ENCODE measurements at places on chromosomes 7 and 10.
A peak's percentile ranks its signal among the peaks of the same experiment; 100 is the strongest.

GRCh38 chr10:14751014-14751896 is 23.4 kb downstream of the FAM107B start:
- peak; percentile 27 for DNase-seq

DNA sequence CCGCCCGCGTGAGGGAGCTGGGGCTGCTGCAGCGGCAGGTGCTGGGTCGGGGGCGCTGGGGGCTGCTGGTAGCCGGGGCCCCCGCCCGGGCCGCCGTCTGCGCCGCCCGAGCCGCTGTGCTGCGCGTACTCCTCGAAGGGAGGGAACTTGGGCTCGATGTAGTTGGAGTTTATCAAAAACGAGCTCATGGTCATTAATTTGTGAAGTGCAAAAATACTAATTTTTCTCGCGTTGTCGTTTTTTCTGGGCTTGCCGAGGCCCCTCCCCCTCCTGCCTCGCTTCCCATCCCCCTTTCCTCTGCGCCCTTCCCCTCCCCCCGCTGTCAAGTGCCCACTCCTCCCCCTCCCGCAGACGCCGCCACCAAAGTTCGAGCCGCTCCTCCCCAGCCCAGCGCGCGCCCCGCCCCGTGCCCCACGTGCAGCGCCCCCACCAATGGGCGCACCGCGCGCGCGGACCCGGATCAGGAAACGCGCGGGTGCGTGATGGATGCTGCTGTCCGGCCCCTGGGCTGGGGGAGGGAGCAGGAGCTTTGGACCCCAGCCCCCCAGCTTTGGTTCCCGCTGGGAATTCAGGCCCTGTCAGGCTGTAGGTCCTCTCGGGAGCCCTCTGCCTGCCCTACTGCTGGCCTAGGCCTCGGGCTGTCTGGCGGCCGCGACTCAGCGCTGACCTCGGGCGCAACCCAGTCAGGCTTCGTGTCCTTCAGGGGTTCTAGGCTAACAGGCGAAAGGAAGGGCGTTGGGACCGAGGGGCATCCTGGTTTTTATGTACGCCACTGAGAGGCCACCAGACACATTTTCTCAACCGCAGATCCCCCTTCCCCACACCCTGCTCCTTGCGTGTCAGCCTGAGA is at the start of gene HOXA4:
Gene HOXA4 (minus strand): TSS at position 218 of the 850 bp plus-strand sequence. CDS start 24 bp downstream, at position 194.
- DNase-seq, result peak; percentile 39

- no peak for DNase-seq
These were observed 103.2 kb upstream of the PPIF start for GRCh38 chr10:79244068-79244442.

DNA sequence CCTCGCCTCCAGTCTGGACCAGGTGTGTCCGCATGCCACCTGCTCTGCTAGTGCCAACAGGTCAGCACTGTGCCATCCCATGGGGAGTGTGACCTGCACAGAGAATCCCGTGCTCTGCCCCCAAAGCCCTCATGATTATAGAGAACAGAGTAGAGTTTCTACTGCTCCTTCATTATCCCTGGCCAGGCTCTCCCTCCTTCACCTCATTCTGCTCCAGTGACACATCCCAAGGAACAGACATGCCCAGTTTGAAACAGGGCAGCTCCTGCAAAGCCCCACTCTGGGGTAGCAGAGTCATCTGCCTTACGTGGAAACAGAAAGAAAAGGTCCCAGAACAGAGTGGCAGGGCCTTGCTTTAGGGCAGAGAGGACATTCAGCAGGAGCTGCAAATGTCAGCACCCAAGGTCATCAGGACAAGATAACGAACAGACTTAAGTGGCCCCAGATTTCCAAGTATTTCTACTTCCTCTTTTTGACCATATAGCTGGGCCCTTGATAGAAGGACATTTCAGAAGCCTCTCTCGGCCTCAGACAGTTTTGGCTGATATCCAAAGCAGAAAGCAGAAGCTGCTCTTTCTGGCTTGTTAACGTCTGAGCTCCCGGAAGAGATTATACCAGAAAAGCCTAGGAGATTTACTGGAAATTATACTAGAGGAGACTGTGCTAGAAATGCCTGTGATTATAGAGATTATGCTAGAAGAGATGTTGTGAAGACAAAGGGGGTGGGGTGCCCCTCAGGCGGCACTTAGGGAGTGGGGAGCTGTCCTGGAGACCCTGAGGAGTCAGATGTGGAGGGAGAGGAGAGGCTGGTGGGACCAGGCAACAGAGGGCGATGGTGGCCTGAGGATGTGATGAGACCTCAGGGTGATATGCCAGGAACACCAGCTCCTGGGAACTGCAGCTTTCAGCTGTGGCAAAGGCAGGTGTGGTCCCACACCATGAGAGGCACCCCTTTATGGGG is 12.6 kb downstream of the TMEM176B start:
- DNase-seq, result no peak

- DNase-seq, result no peak
These were observed 72.1 kb downstream of the WNT2 start for GRCh38 chr7:117250801-117251200.

Measured in esophagus squamous epithelium (tissue), 5 donors.